Heart right ventricle (tissue), 16 donors: ENCODE measurements at places on chromosomes 2 and 18. TPM values are rescaled to one million over a fixed set of nuclear protein-coding genes. Genes with fewer than 3 reads are reported as not detected.

The ICA1L gene
- 12.1 TPM for total RNA-seq

The CDH20 gene
- 0.08 TPM for total RNA-seq

The MOGAT1 gene
- total RNA-seq, result 0.61 TPM

The FTCDNL1 gene
- 5.3 TPM for total RNA-seq

The ASXL3 gene
- 4.4 TPM for total RNA-seq

The TMEM178A gene
- 3.5 TPM for total RNA-seq

The ITGA4 gene
- total RNA-seq, result 1.5 TPM

The THSD7B gene
- 0.21 TPM for total RNA-seq

The ACVR1C gene
- 1.1 TPM for total RNA-seq

The GCC2 gene
- total RNA-seq, result 27.0 TPM

The NCOA1 gene
- 31.9 TPM for total RNA-seq

The COL4A3 gene
- 4.4 TPM for total RNA-seq

The DNAH7 gene
- total RNA-seq, result 0.62 TPM

GRCh38 chr2:161938335-161938734, 135.7 kb downstream of the DPP4 start:
- no peaks in the 10 kb centered on the region for H3K4me1 ChIP-seq
- no peak for DNase-seq
- no peak overlapping the region for H3K4me3 ChIP-seq
- no peaks in the 10 kb centered on the region for H3K36me3 ChIP-seq
- H3K27me3 ChIP-seq, result peaks cover 38% of the 10 kb centered on the region
- H3K27ac ChIP-seq, result no peak overlapping the region

DNA sequence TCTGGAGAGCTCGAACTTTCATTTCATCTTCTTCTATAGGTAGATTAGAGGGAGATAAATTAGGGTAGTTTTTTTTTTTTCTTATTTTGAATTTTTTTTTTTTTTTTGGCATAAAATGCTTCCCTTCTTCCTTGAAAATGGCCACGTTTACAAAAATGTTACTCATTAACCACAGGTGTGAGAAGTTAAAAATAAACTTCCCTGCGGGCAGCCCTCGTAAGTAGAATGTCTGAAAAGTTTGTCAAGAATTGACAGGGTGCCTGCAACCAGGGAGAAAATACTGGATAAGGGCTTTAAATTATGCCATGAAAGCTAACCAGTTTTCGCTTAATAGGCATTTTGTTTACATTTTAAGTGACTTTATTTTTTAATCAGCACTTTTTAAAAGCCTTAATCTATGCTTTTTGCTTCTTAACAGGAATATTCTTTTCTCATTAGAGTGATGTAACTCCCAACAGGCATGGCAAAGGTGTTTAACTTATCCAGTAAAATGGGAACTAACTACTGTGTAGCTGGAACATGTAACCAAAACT, 4.2 kb upstream of the FN1 start:
- H3K4me3 ChIP-seq, result no peak overlapping the region
- DNase-seq, result no peak
- no peaks in the 10 kb centered on the region for H3K27me3 ChIP-seq
- H3K27ac ChIP-seq, result no peak overlapping the region
- no peaks in the 10 kb centered on the region for H3K4me1 ChIP-seq

DNA sequence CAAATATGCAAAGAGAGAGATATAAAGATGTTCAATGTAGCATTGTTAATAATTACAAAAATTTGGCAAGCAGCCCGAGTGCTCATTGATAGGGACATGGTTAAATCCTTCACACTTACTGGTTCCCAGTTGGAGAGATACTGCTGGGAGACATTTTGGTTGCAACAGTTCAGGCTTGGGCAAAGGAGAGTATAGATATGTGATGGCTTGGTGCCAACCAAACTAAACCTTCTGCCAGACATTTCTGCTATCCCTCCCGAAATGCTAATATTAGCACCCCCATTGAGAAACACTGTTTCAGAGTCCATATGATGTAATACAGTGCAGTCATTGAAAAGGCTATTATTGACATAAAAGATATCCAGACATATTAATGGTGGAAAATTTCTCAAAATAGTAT, 11.5 kb downstream of the GEN1 start:
- H3K27ac ChIP-seq, result no peak overlapping the region
- no peaks in the 10 kb centered on the region for H3K27me3 ChIP-seq
- DNase-seq, result no peak
- no peak overlapping the region for H3K4me3 ChIP-seq

- no peak overlapping the region for H3K4me3 ChIP-seq
- H3K27ac ChIP-seq, result no peak overlapping the region
- peaks cover 3% of the 10 kb centered on the region for H3K4me1 ChIP-seq
- DNase-seq, result no peak
- no peaks in the 10 kb centered on the region for H3K36me3 ChIP-seq
- H3K27me3 ChIP-seq, result no peaks in the 10 kb centered on the region
Measured at GRCh38 chr2:28929581-28929980, 35.1 kb downstream of the WDR43 start.

GRCh38 chr2:110828330-110828729, 96.0 kb downstream of the ACOXL start:
- H3K27ac ChIP-seq, result no peak overlapping the region
- H3K27me3 ChIP-seq, result peaks cover 7% of the 10 kb centered on the region
- DNase-seq, result no peak
- H3K36me3 ChIP-seq, result no peaks in the 10 kb centered on the region

DNA sequence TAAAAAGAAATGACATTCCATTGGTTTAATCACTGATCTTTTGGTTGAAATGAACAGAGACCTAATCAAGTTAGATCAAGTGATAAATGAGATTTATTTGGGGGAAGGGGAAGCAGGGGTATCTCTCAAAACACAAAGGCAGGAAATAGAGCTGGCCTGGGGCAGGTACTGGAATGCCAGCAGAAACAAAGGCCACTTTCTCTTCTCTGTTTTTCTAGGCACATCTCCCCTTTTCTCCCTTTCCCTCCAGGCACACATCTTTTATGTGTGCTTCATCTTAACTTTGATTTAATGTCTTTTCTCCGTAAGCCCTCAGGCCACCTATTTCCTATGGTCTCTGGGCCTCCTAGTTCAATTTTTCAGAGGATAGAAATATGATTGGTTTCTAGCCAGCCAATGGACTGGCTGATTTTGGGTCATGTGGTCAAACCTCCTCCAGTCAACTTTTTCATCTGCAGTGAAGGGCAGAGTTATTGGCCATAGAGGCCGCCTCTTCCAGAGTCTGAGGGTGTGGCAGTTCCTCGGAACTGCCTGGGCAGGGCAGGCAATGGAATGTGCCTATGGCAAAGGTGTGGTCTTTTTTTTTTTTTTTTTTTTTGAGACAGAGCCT, 58.9 kb upstream of the FAM136A start:
- no peaks in the 10 kb centered on the region for H3K36me3 ChIP-seq
- no peaks in the 10 kb centered on the region for H3K27me3 ChIP-seq

GRCh38 chr2:239778861-239779558, 246.1 kb downstream of the NDUFA10 start:
- no peaks in the 10 kb centered on the region for H3K4me1 ChIP-seq
- no peak for DNase-seq
- H3K36me3 ChIP-seq, result no peaks in the 10 kb centered on the region
- no peak overlapping the region for H3K4me3 ChIP-seq

DNA sequence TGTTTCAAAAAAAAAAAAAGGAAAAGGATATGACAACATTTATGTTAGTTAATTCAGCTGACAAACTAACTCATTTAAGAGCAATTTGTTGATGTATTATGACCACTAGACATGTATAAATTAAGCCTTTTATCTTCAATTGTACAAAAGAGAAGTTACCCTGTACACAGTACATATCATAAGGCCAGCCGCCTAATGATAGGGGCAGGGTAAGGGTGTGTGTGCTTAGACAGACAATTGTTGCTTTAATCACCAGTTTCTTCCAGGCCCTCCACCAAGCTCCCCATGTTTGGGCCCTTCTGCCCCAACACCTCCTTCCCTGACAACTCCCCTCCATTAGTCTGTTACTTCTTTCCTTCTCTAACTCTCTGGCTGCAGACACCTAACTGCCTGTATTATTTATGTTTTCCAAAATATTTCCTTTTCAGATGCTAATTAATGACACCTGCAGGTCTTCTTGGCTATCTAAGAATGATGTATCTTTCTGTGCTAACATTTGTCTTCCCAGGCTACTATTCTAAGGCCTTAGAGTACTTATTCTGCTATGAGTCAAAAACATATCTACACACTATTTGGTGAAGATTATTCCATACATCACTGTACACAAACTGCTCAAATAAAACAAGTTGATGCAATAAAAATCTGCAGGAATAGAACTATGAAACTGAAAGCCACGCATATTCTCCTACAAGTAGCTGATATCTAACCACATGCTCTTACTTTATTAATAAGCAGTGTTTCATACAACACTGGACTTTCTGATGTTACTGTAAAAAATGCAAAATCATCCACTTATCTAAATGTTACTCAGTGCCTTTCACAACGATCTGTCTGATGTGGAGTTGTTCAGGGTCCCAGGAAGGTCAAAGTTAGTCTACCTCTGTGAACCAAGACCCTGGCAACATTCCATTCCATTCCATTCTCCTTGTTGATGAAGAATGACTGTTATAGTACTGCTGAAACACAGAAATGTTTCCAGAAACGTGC, 26.4 kb downstream of the TMEM131 start:
- H3K27me3 ChIP-seq, result no peaks in the 10 kb centered on the region
- no peak for DNase-seq
- no peaks in the 10 kb centered on the region for H3K36me3 ChIP-seq
- H3K4me3 ChIP-seq, result no peak overlapping the region
- peaks cover 44% of the 10 kb centered on the region for H3K4me1 ChIP-seq

DNA sequence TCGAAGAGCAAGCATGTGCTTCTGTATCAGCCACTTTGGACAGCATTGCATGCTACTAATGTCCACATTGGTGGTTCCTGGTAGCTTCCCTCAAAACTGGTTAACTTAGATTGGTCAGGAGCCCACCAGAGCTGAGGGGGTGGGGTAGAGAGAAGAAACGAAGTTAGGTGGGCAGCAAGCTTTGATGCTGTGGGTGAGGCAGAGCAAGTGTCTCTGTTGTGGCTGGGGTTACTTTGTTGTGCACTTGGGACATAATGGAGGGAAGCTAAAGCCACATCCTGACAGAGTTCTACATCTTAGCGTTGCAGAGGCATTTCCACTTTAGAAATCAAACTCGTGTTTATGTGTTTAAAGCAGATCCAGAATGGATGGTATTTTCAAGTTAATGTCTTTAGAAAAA, 82.7 kb downstream of the FAM168B start:
- H3K4me1 ChIP-seq, result no peaks in the 10 kb centered on the region
- DNase-seq, result no peak
- H3K27ac ChIP-seq, result no peak overlapping the region
- no peaks in the 10 kb centered on the region for H3K36me3 ChIP-seq
- no peaks in the 10 kb centered on the region for H3K27me3 ChIP-seq

DNA sequence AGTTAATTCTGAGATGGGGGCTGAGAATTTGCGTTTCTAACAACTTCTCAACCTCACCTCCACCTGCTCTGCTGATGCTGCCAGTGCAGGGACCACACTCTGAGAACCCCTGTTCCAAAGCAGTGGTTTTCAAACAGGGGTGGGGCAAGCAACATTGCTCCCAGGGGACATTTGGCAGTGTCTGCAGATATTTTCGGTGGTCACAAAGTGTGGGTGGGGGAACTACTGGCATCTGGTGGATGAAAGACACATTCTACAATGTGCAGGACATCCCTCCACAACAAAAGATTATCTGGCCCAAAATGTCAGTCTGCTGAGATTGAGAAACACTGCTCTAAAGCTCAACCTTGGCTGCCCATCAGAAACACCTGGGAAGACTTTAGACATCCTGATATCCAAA, 188.7 kb upstream of the SATB2 start:
- no peaks in the 10 kb centered on the region for H3K4me1 ChIP-seq
- no peaks in the 10 kb centered on the region for H3K27me3 ChIP-seq
- H3K4me3 ChIP-seq, result no peak overlapping the region
- no peaks in the 10 kb centered on the region for H3K36me3 ChIP-seq
- no peak overlapping the region for H3K27ac ChIP-seq
- no peak for DNase-seq

GRCh38 chr2:7626139-7626537, 708.9 kb downstream of the RNF144A start:
- no peaks in the 10 kb centered on the region for H3K36me3 ChIP-seq
- no peak overlapping the region for H3K4me3 ChIP-seq
- H3K27ac ChIP-seq, result no peak overlapping the region
- no peaks in the 10 kb centered on the region for H3K4me1 ChIP-seq
- DNase-seq, result no peak

GRCh38 chr18:27780061-27780745, 396.7 kb downstream of the CDH2 start:
- no peaks in the 10 kb centered on the region for H3K36me3 ChIP-seq
- no peak for DNase-seq
- no peaks in the 10 kb centered on the region for H3K27me3 ChIP-seq

DNA sequence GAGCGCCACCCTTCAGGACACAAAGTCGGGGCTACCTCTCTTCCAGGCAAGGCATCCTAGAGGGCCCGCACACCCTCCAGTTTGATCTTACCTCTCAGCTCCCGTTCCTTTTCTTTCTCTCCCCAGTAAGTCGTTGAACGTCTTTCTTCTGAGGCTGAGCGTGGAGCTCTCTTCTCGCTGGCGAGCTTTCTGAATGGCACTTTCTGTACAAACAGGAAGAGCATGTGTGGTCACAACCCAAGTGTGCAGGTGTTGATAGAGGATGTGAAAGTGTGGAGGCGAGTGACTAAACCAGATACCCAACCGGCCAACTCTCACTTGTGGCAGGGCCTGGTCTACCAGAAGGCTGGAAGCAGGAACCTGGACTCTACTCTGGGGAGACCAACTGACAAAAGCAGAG, at the start of gene AFF3:
AFF3 (minus strand) TSS at position 198 of the 400 bp plus-strand sequence. CDS start 38,136 bp downstream, outside the sequence.
- H3K4me1 ChIP-seq, result no peaks in the 10 kb centered on the region
- no peaks in the 10 kb centered on the region for H3K27me3 ChIP-seq
- no peaks in the 10 kb centered on the region for H3K36me3 ChIP-seq
- no peak within 1 kb of the TSS for H3K4me3 ChIP-seq

- H3K4me3 ChIP-seq, result no peak overlapping the region
- no peaks in the 10 kb centered on the region for H3K27me3 ChIP-seq
- H3K27ac ChIP-seq, result peak overlapping the region; percentile 71
- no peak for DNase-seq
Measured at GRCh38 chr2:69789772-69790600, 39.5 kb upstream of the GMCL1 start.

- peaks cover 8% of the 10 kb centered on the region for H3K27me3 ChIP-seq
- H3K4me3 ChIP-seq, result no peak overlapping the region
- peaks cover 17% of the 10 kb centered on the region for H3K4me1 ChIP-seq
- H3K36me3 ChIP-seq, result no peaks in the 10 kb centered on the region
- H3K27ac ChIP-seq, result no peak overlapping the region
Measured at GRCh38 chr18:5626130-5626880, 82.5 kb upstream of the EPB41L3 start.

- no peaks in the 10 kb centered on the region for H3K36me3 ChIP-seq
- no peaks in the 10 kb centered on the region for H3K27me3 ChIP-seq
- no peak overlapping the region for H3K27ac ChIP-seq
- H3K4me3 ChIP-seq, result no peak overlapping the region
- DNase-seq, result no peak
- H3K4me1 ChIP-seq, result peaks cover 26% of the 10 kb centered on the region
Measured at GRCh38 chr2:207812726-207813080, 43.0 kb upstream of the FZD5 start.

- no peaks in the 10 kb centered on the region for H3K36me3 ChIP-seq
- no peak overlapping the region for H3K4me3 ChIP-seq
- peaks cover 51% of the 10 kb centered on the region for H3K4me1 ChIP-seq
- no peak for DNase-seq
Measured at GRCh38 chr2:55159752-55160151, 72.3 kb downstream of the CLHC1 start.

GRCh38 chr2:120783969-120784372, 48.3 kb downstream of the GLI2 start:
- DNase-seq, result no peak
- no peaks in the 10 kb centered on the region for H3K36me3 ChIP-seq
- H3K4me3 ChIP-seq, result no peak overlapping the region
- no peaks in the 10 kb centered on the region for H3K27me3 ChIP-seq
- peaks cover 10% of the 10 kb centered on the region for H3K4me1 ChIP-seq

GRCh38 chr2:201057087-201057521, 14.4 kb downstream of the HYCC2 start:
- no peak overlapping the region for H3K4me3 ChIP-seq
- peaks cover 44% of the 10 kb centered on the region for H3K36me3 ChIP-seq
- peak overlapping the region; percentile 4 for H3K27ac ChIP-seq
- H3K4me1 ChIP-seq, result no peaks in the 10 kb centered on the region
